Endothelial cell of umbilical vein (primary cell): ENCODE measurements at places on chromosomes 3 and 15. TPM values are rescaled to one million over a fixed set of nuclear protein-coding genes. Genes with fewer than 3 reads are reported as not detected.
A peak's percentile ranks its signal among the peaks of the same experiment; 100 is the strongest.

The ONECUT1 gene
- polyA plus RNA-seq = not detected in 2 replicates

The ZNF385D gene
- not detected in 2 replicates for polyA plus RNA-seq

The UBA7 gene
- polyA plus RNA-seq = 80.7 and 98.7 TPM in 2 replicates

The MKRN2OS gene
- not detected in 2 replicates for polyA plus RNA-seq

The HRG gene
- not detected in 2 replicates for polyA plus RNA-seq

The TMC3 gene
- polyA plus RNA-seq = not detected in 2 replicates

The ACTC1 gene
- 0.64 and 1.0 TPM in 2 replicates for polyA plus RNA-seq

The CX3CR1 gene
- not detected in 2 replicates for polyA plus RNA-seq

DNA sequence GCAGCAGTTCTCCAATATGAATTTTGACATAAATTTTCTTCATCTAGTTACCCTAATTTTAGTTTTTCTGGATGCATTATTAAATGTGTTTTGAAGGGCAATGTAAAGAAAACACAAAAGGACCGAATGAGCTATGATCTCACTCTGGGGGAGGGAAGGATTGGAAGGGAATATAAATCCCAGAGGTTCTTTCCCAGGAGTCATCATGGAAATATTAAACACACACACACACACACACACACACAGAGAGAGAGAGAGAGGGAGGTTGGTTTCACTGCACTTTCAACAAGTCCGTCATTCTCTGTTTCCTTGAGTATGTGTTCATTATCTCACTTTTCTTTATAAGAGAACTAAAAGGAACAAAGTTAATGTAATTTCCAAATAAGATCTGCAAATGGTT is 70.7 kb upstream of the DCBLD2 start:
- H3K36me3 ChIP-seq = no peaks in the 10 kb centered on the region
- H3K4me3 ChIP-seq = no peak overlapping the region
- no peaks in the 10 kb centered on the region for H3K27me3 ChIP-seq
- H3K4me1 ChIP-seq = peaks cover 63% of the 10 kb centered on the region
- peak; percentile 95 for DNase-seq
- peak overlapping the region; percentile 100 for H3K27ac ChIP-seq

- DNase-seq = no peak
- H3K27ac ChIP-seq = no peak overlapping the region
- no peaks in the 10 kb centered on the region for H3K36me3 ChIP-seq
Measured at GRCh38 chr3:105771392-105771791, 97.4 kb downstream of the CBLB start.

- H3K27ac ChIP-seq = peak overlapping the region; percentile 1
- peak; percentile 67 for DNase-seq
- no peaks in the 10 kb centered on the region for H3K27me3 ChIP-seq
- H3K36me3 ChIP-seq = no peaks in the 10 kb centered on the region
- peaks cover 20% of the 10 kb centered on the region for H3K4me1 ChIP-seq
Measured at GRCh38 chr3:124620600-124621063, 109.6 kb upstream of the UMPS start.

DNA sequence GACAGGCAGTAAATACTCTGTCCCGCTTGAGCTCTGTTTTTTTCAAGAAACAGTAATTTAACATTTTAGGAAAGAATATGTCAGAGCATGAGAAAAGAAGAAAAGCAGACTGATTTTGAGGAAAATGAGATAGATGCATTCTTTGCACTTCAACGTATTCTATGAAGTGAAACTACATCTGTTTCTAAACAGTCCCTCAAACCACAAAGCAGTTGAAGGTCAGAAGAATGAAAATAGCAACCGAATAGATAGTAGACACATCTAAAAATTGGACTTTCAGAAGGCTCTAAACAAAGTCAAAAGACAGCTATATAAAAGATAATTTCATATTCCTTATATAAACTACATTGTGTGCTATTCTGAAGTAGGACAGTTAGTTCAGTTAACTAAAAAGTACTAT is 172.6 kb upstream of the LRRC3B start:
- no peak for DNase-seq
- no peaks in the 10 kb centered on the region for H3K4me1 ChIP-seq
- no peaks in the 10 kb centered on the region for H3K36me3 ChIP-seq
- H3K27ac ChIP-seq = no peak overlapping the region
- no peaks in the 10 kb centered on the region for H3K27me3 ChIP-seq

- H3K36me3 ChIP-seq = no peaks in the 10 kb centered on the region
- H3K27me3 ChIP-seq = no peaks in the 10 kb centered on the region
- no peak for DNase-seq
- H3K4me1 ChIP-seq = no peaks in the 10 kb centered on the region
- H3K4me3 ChIP-seq = no peak overlapping the region
- no peak overlapping the region for H3K27ac ChIP-seq
Measured at GRCh38 chr15:82730022-82730530, 20.4 kb upstream of the AP3B2 start.

DNA sequence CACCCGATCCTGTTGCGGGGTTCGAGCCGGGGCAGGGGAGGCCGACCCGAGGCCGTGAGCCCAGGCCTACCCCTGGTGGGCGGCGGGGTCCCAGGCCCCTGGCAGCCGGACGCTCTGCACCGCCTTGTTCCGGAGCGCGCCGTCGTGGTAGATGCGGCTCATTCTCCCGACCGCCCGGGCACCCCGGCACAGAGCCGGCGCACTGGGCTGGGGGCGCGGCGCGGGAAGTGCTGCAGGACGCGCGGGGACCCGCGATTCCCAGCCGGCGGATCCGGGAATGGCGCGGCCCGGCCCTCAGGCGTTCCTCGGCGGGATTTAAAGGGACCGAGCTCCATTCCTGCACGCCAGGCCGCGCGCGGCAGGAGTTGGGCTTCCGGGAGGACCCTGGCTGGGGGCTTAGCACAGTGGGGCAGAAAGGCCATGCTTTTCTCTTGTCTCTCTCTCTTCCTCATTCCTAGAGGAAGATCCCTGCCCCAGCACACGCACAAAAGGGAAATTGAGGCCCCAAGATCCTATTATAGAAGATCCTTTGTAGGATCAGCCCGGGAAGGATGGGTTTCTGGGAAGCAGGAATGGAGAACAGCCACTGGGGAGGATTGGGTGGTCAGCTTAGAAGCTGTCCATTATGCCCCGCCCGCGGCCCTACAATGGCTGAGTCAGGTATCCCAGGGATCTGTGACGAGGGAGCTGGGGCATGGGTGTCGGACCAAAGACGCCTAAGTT is at the start of gene ARPIN:
ARPIN (minus strand) TSS at position 279 of the 723 bp plus-strand sequence; CDS start at position 162, 117 bp downstream.
- H3K4me3 ChIP-seq = peak within 1 kb of the TSS; percentile 61
- H3K36me3 ChIP-seq = no peaks in the 10 kb centered on the region
- DNase-seq = peak; percentile 38
- peak within 1 kb of the TSS; percentile 5 for H3K27ac ChIP-seq
- no peaks in the 10 kb centered on the region for H3K27me3 ChIP-seq

DNA sequence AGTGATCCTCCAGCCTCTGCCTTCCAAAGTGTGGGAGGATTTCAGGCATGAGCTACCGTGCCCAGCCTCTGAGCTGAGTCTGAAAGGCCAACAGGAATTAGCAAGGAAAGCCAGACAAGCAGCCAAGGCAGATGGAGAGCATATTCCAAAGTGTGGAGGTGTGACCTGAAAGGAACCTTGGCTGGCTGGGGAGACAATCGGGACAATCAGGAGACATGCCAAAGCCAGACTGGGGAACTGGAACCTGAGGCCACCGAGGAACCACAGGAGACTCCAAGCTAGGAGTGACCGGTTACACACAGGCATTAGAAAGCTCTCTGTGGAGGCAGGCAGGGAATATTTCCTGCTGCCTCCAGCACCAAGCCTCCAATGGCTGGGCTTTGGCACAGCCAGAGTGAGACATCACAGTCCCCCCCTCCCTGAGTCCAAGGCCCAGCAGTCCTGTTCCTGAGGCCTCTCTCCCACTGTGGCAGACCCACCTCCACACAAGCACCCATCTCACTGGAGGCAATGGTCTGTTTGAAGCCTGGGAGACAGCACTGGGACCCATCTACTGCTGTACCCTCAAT is 4.5 kb upstream of the C15orf39 start:
- peaks cover 8% of the 10 kb centered on the region for H3K4me1 ChIP-seq
- no peak overlapping the region for H3K4me3 ChIP-seq
- DNase-seq = no peak
- H3K27me3 ChIP-seq = no peaks in the 10 kb centered on the region
- H3K36me3 ChIP-seq = no peaks in the 10 kb centered on the region

- H3K27ac ChIP-seq = no peak overlapping the region
- no peaks in the 10 kb centered on the region for H3K4me1 ChIP-seq
- DNase-seq = no peak
- H3K36me3 ChIP-seq = no peaks in the 10 kb centered on the region
- H3K4me3 ChIP-seq = no peak overlapping the region
Measured at GRCh38 chr3:106466881-106467280, 598.1 kb upstream of the CBLB start.

- H3K27me3 ChIP-seq = no peaks in the 10 kb centered on the region
- no peak overlapping the region for H3K4me3 ChIP-seq
- peak; percentile 12 for DNase-seq
- no peaks in the 10 kb centered on the region for H3K4me1 ChIP-seq
- no peaks in the 10 kb centered on the region for H3K36me3 ChIP-seq
- H3K27ac ChIP-seq = no peak overlapping the region
Measured at GRCh38 chr15:88918738-88919137, 5.6 kb upstream of the MFGE8 start.

DNA sequence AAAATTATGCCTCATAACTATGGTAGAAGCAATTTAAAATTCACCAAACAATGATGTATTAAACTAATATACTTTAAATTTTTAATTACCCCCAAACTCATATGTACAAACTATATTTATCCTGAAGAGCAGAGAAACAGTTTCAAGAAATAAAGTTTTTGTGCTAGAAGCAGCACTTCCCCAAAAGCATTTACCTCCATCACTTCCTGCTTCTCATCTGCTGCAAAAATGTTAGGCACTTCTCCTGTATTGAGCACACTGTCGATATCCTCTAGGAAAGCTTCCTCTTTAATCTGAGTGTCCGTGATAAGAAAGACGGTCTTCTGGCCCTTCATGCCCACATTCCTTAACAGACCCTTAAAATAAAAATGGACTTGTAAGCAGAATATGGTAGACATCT is 101.5 kb upstream of the ASB14 start:
- no peaks in the 10 kb centered on the region for H3K36me3 ChIP-seq
- H3K27ac ChIP-seq = no peak overlapping the region
- H3K4me3 ChIP-seq = no peak overlapping the region
- H3K4me1 ChIP-seq = no peaks in the 10 kb centered on the region
- DNase-seq = no peak

DNA sequence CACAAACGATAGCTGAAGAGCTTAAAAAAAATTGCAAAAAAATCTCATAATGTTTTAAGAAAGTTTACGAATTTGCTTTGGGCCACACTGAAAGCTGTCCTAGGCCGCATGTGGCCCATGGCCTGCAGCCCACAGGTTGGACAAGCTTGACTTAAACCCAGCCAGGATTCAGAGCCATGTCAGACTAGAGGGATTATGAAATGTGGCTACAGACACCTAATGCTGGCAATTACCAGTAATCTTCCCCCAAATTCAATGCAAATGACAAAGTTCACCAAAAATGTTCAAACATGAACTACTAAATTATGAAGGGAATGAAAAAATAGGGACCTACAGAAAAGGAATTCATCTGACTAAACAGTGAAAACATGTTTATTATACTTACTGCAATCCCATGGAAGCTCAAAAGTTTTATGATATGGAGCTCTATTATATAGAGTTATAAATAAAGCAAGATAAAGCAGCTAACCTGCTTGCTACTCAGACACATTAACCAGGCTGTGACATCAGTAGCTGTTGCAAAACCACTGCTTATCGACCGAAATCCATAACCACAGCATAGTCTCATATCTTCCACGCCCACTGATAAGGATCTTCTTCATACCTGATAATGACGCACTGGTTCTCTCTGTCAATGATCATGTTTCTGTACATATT is 49.2 kb downstream of the LDHAL6B start:
- no peak overlapping the region for H3K27ac ChIP-seq
- H3K4me1 ChIP-seq = no peaks in the 10 kb centered on the region
- peaks cover 4% of the 10 kb centered on the region for H3K36me3 ChIP-seq

DNA sequence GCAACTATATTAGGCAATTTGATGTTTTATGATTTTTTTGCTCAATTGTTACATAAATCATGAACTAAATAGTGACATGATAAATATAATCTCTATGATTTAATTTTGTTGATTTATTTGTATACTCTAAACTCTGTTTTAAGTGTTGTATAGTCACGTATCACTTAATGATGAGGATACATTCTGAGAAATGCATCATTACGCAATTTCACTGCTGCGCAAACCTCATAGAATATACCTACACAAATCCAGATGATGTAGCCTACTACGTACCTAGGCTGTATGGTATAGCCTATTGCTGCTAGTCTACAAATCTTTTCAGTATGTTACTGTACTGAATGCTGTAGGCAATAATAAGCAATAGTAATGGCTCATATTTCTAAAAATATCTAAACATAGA is 1029.8 kb downstream of the SI start:
- H3K4me3 ChIP-seq = no peak overlapping the region
- H3K4me1 ChIP-seq = no peaks in the 10 kb centered on the region
- DNase-seq = no peak
- H3K27ac ChIP-seq = no peak overlapping the region
- no peaks in the 10 kb centered on the region for H3K36me3 ChIP-seq

DNA sequence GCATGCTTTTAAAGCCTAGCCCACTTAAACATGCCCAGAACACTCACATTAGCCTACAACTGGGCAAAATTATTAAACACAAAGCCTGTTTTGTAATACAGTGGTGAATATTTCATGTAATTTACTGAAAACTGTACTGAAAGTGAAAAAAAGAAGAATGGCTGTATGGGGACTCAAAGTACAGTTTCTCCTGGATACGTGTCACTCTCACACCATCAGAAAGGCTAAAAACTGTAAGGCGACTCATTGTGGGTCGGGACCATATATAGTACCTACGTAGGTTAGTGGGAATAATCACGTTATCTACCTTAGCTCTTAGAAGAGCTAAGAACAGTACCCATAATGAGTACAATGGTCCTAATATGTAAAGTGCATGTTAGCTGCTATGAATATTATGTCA is 80.2 kb upstream of the SPATA12 start:
- no peaks in the 10 kb centered on the region for H3K27me3 ChIP-seq
- no peaks in the 10 kb centered on the region for H3K36me3 ChIP-seq
- H3K4me1 ChIP-seq = peaks cover 27% of the 10 kb centered on the region
- H3K27ac ChIP-seq = peak overlapping the region; percentile 27

GRCh38 chr15:63274427-63274826 is 3.0 kb upstream of the APH1B start:
- DNase-seq = no peak
- H3K4me1 ChIP-seq = peaks cover 9% of the 10 kb centered on the region
- H3K27me3 ChIP-seq = no peaks in the 10 kb centered on the region
- H3K4me3 ChIP-seq = no peak overlapping the region
- H3K27ac ChIP-seq = no peak overlapping the region
- H3K36me3 ChIP-seq = no peaks in the 10 kb centered on the region

- no peak overlapping the region for H3K27ac ChIP-seq
- no peaks in the 10 kb centered on the region for H3K36me3 ChIP-seq
- peaks cover 7% of the 10 kb centered on the region for H3K4me1 ChIP-seq
- DNase-seq = no peak
Measured at GRCh38 chr15:87818756-87819155, 437.8 kb downstream of the NTRK3 start.

GRCh38 chr15:60751985-60752952 is 273.3 kb upstream of the ICE2 start:
- H3K36me3 ChIP-seq = no peaks in the 10 kb centered on the region
- peak; percentile 88 for DNase-seq
- H3K27me3 ChIP-seq = no peaks in the 10 kb centered on the region
- peaks cover 22% of the 10 kb centered on the region for H3K4me1 ChIP-seq
